ENCODE measurements at places on chromosomes 6 and 20.

DNA sequence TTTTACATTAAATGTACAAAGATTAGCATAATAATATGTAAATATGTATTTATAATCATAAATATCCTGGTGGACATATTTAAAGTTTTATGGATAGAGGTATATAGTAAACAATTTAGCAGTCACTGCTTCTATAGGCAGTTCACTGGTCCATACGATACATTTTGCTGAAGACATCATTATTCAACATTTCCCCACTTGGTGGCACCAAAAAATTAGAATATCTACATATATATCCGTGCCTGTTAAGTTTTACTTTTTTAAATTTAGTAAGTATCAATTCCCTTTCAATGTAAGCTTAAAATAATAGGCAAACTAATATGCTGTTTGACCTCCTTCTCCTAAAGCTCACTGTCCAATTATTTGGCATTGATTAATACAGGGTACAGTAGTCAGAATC, 64.2 kb downstream of the LMBRD1 start:
- DNase-seq = no peak

DNA sequence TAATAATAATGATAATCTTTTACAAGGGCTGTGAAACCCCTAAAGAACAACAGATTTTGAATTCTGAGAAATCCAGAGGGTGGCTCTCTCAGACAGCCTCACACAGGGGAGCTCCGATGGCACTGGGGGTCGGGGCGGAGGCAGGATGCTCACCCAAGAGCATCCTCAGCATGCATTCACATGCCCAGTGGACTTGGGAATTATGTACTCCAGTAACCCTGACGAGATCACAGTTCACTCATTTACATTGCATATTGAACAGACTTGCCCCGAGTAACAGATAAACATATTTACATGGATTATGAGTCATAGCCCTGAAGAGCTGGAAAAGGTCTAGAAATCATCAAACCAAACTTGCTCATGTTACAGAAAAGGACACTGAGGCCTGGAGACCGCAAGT, 482.7 kb upstream of the JARID2 start:
- DNase-seq = no peak

DNA sequence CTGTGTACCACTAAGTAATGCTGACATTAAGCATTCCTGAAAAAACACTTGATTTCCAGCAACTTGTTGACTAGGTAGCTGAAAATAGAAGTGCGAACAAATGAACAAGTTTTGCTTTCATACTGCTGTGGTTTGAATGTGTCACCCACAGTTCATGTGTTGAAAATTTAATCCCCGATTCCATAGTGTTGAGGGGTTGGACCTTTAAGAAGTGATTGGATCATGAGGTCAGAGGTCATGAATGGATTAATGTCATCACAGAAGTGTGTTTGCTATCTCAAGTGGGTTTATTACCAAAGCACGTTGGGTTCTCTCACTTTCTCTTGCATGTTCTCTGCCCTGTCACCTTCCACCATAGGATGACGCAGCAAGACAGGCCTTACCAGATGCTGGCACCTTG, 568.5 kb downstream of the UTRN start:
- no peak for DNase-seq

DNA sequence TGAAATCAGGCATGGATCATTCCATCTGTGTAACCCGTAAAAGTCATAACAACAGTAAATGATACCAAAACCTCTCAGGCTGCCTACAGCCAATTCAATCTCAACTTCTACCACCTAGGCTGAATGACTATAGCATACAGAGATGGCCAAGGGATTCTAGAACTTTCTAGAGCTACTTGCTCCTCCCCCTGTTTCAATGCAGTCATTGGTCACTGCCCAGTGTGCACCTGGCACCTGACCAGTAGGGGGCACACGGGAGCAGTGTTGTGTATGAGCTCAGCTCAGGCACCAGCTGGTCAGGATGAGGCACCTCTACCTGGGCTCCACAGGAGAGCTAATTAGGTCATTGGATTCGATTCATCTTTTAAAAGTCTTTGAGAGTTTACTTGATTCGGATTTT, 86.2 kb downstream of the PLEKHG1 start:
- DNase-seq = peak; percentile 60

- no peak for DNase-seq
These were observed 52.2 kb downstream of the MARCKS start for GRCh38 chr6:113909224-113909856.

DNA sequence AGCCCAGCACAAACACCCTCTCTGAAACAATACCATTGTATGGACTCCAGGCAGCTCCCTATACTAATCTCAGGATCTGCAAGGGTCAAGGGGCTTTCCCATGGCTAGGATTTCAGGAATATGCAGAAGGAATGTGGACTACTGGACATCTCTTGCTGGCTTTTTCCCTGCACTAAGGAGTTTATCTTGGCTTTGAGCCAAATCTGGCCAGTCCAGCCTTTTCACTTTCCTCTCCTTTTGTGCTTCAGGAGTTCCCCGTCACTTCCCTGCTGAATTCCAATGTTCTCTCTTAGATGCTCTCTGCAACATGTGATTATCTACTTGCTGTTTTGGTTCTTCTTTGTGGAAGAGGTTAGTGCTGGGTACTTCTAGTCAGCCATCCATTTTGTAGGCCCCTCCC, 568.2 kb downstream of the HDGFL1 start:
- no peak for DNase-seq

- DNase-seq = no peak
These were observed 83.9 kb downstream of the MAP3K7 start for GRCh38 chr6:90502866-90503407.

DNA sequence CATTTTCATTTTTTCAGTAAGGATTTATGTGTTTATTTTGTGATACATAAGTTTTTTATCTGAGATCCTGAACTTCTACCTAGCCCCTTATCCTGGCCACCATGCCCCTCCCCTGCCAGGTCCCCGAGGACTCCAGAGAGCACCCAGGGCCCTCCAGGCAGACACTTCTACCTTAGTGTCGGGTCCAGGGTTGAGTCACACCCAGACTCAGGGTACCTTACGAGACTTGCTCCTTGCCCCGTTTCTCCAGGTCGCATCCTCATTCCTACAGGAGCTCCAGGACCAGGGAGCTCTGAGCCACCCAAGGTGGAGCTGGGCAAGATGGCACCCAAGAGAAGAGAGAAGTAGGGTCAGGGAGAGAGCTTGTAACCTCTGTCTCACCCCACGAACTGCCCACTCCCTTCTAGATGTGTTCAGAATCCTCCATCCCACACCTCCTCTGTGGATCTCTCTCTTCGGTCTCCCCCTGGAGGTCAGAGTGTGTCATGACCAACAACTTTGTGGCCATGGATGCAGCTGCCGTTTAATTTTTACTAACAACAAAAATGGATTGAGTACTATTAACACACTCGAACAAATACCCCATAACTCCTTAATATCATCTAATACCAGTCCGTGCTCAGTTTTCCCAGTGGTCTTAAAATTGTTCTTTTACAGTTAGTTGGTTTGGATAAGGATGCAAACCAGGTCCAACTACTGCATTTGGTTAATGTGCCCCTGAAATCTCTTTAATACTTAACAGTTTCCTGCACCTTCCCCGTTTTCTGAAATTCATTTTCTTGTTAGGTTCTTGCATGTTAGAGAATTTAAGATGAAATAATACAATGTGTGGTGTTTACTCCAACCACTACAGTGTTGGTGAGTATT, 130.6 kb upstream of the INSM1 start:
- DNase-seq = peak; percentile 16

Measured in stimulated activated CD4-positive, alpha-beta T cell treated with anti-CD3 and anti-CD28 coated beads, Interleukin-1b, Interleukin-23, amount 100 ng/mL, for 48 hours (primary cell).